ENCODE measurements at places on chromosomes 16 and 17. TPM values are rescaled to one million over a fixed set of nuclear protein-coding genes. Genes with fewer than 3 reads are reported as not detected.

CIAO2B gene
- 75.0 TPM for total RNA-seq

CLEC10A gene
- 1.4 TPM for total RNA-seq

CACNG3 gene
- not detected for total RNA-seq

SLC22A31 gene
- 0.44 TPM for total RNA-seq

FBXL16 gene
- total RNA-seq: 58.4 TPM

NOXO1 gene
- total RNA-seq: 0.47 TPM

TMEM114 gene
- not detected for total RNA-seq

TMEM238L gene
- not detected for total RNA-seq

GPR179 gene
- 0.12 TPM for total RNA-seq

DNA sequence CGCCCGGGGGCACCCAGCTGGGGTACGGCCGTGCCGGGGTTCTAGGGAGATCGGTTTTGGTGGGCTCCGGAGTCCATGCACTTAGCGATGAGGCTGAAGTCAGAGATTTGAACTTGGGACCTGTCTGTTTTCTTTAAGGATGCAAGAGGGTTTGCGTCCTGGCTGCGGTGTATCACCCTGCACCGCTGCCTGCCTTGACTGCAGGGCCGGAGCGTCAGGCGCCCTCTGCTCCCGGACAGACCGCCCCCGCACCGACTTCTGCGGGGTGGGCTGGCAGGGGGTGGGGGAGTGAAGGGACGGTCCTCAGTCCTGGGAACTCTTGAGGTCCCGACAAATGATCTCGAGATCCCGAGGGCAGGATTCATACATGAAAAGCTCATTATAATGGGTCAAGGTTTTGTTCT, 701 bp downstream of the PDP2 start:
- DNase-seq: no peak

GRCh38 chr17:51848451-51848850, 310.1 kb downstream of the CA10 start:
- DNase-seq: no peak

DNA sequence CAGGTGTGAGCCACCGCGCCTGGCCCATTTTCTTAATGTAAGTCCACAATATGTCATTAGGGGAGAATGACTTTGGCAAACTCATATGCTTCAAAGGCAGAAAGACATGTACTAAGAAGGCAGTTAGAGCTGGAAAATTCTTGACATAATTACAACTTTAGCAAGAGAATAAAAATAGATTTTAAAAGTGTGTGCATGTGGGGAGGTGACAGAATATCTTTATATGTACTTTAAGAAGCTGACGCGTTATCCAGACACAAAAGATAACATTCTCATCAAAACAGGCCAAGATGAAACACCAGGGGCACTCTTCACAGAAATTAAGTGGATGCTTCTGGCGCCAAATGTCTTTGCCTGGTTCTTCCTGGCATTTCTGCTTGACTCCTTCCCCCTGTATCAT, 28.2 kb downstream of the GJC1 start:
- DNase-seq: no peak

DNA sequence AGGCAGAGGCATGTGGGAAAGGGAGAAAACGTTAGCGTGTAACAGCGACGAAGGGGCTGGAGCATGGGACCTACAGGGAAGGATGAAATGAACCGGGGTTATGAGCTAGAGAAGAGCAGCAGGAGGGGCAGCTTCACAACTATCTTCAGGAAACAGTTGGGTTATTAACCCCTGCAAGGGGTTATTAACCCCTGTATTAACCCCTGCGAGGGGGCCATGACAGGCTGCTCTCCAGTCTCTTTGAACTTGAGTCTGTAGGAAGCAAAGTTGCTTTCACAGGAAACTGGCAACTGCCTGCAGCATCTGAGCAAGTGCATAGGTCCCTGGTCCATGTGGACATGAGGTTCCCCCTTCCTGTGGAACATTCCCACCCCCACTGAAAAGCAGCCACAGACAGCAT, 119.2 kb upstream of the CRHR1 start:
- DNase-seq: no peak

DNA sequence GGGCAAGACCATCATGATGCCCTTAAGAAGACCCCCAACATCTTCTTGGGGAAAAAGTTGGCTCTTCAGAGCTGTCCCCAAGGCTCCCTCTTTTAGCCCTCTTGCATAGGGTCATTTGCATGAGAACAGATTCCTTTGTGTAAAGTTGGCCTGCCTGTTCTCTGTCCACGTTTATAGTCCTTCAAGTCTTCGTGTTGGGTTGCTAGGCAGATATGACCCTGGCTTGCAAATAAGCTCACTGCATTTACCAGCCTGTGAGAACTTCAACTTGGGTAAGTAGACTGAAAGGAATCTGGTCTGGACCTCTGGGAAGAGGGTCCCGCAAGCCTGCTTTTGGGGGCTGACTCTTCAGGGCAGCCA, 2.9 kb downstream of the ARSG start:
- DNase-seq: no peak

- DNase-seq: no peak
Observed at GRCh38 chr17:47803201-47803600, 18.4 kb downstream of the OSBPL7 start.

DNA sequence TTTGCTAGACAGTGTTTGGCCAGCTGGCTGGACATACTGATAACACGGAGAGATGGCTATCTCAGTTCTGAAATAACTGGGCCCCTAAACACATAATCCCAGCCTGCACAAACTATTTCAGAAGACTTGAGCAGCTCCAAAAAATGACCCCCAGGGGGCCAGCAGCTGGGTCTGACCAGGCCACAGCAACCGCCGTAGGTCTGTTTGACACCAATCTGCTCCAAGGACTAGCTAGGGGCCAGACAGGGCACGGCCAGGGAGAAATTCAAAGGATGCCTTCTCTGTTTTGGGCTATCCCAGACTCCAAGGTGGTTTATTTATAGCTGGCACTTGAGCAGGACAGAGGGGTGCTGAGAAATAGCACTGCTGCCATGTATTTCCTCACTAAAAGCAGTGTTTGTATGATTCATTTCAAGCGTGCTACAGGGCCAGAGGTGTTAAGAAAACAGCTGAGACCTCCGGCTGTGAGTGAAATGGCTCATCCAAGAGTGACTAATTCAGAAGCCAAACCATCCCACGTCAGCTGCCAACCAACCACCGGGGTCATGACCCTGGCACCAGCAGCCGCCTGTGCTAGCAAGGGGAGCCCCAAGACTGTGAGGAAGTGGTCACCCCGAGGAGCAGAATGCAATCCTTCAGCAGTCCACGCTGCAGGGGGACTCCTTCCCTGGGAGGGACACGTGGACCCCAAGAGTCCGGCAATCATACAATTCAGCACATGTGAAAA, 5.7 kb downstream of the GGA2 start:
- peak; percentile 89 for DNase-seq

- DNase-seq: peak; percentile 70
Observed at GRCh38 chr16:75288596-75289120, 37.2 kb upstream of the BCAR1 start.

GRCh38 chr17:20127360-20128035, 118.3 kb downstream of the SPECC1 start:
- no peak for DNase-seq

DNA sequence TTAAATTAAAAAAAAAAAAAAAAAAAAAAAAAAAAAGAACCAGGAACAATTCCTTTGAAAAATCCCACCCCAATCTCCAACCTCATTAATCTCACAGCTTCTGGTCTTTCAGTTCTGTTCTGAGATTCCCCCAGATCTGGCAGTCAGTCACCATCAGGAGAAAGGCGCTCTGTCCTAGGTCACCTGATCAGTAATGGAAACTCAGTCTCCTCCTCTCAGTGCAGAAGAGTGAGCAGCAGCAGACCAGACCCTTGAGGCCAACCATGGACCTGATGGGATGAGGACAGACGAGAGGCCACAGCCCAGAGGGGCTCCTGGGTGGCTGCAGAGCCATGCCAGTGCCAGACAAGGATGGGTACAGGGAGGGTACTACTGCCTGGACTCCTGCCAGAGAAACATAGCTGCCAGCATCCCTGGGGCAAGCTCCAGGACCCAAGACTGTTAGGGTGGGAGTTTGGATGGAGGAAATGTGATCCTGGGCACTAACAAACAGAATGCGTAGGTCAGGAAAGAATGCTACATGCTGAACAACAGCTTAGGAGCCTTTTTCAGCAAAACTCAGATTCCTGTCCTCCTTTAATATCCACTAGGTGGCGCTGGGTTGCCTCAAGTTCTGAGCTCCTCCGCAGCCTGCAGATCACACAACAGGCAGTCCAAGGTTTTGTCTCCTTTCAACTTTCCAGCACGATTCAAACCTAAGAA, 28.7 kb downstream of the MPG start:
- no peak for DNase-seq

DNA sequence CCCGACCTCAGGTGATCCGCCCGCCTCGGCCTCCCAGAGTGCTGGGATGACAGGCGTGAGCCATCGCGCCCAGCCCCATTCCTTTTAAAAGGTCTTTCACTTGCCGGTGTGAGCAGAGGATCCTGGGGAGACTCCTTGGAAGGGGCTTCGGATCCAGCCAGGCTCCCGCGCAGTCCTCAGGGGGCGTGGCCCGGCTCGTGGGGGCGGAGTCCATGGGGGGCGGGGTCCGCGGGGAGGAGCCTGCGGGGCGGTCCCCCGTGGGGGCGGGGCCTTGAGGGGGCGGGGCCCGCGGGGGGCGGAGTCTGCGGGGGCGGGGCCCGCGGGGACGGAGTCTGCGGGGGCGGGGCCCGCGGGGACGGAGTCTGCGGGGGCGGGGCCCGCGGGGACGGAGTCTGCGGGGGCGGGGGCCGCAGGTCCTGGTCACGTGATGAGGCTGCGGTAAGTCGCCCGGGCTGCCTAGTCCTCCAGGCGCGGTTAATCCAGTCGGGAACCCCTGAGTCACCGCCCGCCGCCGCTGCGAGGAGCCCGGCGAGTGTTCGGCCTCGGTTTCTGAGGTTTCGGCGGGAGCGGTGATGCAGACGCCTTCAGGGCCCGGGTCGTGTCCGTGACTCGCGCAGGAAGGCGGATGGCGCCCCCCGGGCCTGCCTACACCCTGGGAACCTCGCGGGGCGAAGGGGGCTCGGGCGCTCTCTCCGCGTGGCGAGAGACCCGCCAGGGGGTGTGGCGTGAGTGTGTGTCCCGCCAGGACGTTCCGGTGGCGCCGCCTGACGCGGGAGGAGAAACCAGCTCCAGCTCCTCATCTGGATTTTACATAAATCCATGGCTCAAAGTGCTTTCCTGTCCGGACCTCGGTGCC, 23.6 kb upstream of the ABR start:
- DNase-seq: peak; percentile 48

DNA sequence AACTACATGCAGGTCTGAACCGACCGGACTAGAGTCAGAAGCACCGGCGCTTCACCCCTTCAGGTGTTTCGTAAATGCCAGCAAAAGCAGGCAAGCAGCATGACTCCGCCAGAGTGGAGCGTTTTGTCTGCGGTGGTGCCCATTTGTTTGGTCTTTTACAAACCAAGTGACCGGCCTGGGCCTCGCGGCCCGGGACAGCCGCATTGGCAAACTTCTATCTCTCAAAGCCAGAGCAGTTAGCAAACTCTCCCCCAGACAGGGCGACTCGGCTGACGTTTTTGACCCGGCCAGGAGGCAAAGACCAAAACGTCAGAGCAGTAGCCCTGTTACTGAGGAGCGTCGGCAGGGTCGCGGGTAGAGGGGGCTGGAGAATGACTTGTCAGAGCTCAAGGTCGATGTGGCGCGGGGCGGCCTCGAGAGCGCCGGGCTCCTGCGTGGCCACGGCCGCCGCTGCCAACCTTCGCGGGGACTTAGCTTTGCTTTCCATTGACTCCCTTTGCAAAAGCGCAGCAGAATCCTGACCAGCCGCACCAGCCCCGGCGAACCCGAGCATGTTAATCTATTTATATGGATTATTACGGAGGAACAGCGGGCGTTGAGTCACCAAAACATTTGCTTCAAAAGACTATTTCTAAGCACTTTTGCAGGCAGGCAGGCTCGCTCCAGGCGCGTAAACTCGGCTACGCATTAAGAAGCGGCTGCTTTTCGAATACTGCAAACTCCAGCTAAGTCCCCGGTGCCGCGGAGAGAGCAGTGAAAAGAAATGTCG, 763 bp upstream of the SOX9 start:
- DNase-seq: no peak

- DNase-seq: peak; percentile 86
Observed at GRCh38 chr17:41786227-41787020, at the start of gene JUP. JUP (minus strand) TSS chr17:41786711; CDS start chr17:41771854, 14,857 bp downstream.

GRCh38 chr16:64534180-64534780, 587.6 kb downstream of the CDH11 start:
- DNase-seq: no peak

- no peak for DNase-seq
Observed at GRCh38 chr17:67116045-67116575, 71.8 kb downstream of the CACNG1 start.

- DNase-seq: no peak
Observed at GRCh38 chr17:78401246-78401645, 22.8 kb downstream of the PGS1 start.

GRCh38 chr16:85246473-85246872, 134.2 kb upstream of the CIBAR2 start:
- DNase-seq: no peak

DNA sequence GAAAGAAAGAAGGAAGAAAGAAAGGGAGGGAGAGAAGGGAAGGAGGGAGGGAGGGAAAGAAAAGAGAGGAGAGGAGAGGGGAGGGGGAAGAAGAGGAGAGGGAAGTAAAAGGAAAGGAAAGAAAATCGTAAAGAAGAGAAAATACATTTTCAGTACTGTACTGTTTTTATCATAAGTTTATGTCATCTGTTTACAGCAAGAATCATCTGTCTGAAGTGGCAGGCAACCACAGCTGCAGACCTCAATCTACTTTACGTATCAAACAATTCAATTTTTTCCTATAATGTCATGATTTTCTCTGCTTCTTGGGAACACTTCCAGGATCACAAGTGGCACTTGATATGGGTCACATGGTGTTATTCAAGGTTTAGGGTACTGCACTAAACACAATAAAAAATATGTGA, 58.3 kb downstream of the USP32 start:
- DNase-seq: no peak

DNA sequence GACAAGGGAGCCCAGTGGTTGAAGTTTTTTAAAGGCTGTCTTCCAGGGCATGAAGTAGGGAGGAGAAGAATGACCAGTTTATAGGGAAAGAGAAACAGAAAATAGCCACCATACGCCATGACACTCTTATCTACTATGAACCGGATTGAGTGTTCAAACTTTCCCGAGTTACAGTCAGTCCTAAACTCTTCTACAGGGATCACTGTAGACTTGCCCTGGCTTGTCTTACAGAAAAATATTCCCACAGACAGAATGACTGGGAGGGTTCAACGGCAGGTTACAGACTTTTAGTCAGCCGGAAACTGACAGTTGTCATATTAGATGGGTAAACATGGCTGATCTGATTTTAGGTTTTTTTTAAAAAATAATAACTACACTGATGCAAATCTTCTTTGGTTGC, 662.5 kb upstream of the SOX9 start:
- DNase-seq: no peak

- no peak for DNase-seq
Observed at GRCh38 chr17:40022497-40022896, 7.3 kb downstream of the CSF3 start.

- DNase-seq: no peak
Observed at GRCh38 chr16:53566552-53567245, 63.7 kb upstream of the AKTIP start.

GRCh38 chr17:17150448-17150800, 55.7 kb downstream of the PLD6 start:
- DNase-seq: no peak

DNA sequence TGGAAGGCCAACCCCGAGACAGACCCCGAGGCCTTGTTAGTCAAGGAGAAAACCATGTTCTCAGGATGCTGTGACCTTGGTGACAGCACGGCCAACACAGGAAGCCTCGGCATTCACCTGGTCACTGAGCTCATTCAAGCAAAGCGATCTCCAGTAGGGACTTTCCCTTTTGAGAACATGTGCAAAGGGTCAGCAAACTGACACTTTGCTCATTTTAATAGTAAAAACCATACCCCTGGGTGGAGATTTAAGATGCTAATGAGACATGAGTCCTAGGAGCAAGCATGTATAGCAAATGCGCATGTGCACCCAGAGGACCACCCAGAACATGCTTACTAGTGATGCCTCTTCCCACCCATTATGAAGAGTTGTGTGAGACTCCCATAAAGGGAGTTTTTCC, 5.7 kb upstream of the SULT1A2 start:
- no peak for DNase-seq
